ENCODE measurements at places on chromosomes 1 and 21.

DNA sequence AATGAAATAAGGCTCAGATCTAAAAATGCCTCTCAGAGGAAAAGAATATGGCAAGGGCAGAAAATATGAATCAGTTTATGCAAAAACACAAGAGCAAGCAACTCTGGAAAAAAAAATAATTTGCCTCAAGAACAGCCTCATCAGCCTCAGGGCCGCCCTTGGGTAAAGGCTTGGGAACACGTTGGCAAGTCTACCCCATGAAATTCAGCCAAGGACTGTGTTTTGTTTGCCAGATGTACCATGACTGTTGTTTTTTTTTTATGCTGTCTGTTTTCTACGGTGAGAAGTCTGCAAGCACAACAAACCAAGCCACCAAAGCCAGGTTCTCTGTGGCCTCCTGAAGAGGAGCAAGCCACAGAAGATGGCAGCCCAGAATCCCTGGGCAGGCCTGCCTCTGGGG is 18.0 kb downstream of the HHIPL2 start:
- ATAC-seq, result no peak

GRCh38 chr1:53583021-53583867 is 124.0 kb downstream of the DMRTB1 start:
- no peak for ATAC-seq

DNA sequence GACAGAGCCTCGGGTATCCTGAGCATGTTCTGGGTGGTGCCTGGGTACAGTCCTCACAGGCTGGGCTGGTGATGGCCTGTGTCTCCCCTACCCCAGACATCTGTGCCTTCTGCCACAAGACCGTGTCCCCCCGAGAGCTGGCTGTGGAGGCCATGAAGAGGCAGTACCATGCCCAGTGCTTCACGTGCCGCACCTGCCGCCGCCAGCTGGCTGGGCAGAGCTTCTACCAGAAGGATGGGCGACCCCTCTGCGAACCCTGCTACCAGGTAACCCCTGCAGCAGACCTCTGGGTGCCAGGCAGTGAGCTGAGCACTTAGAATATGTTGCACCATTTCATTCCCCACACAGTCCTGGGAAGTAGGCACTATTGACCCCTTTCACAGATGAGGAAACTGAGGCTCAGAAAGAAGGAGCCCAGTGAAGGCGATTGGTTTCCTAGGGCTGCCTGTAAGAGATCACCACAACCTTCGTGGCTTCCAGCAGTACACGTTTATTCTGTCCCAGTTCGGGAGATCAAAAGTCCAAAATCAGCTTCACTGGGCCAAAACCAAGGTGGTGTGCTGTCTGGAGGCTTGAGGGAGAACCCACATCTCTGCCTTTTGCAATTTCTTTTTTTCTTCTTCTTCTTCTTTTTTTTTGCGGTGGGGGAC is 11.8 kb downstream of the FBLIM1 start:
- ATAC-seq, result no peak

- ATAC-seq, result no peak
Observed at GRCh38 chr1:3593334-3593733, 18.0 kb downstream of the MEGF6 start.

DNA sequence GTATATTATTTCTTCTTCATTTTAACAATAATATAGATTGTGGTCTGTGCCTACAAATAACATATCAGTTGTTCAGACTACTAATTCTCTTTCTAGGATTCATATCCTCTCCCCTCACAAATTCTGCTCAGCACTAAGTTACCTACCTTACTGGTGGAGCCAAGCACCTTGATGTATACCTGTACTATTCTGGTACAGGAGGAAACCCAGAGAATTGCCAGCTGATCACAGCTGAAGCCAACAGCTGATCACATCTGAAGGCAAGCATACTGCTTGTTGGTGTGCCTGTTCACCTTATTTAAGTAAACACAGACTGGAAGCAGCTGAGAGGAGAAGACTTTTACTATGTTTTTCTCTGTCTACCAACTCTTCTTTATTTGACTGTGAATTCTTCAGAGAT is 101.8 kb downstream of the PBX1 start:
- ATAC-seq, result no peak

DNA sequence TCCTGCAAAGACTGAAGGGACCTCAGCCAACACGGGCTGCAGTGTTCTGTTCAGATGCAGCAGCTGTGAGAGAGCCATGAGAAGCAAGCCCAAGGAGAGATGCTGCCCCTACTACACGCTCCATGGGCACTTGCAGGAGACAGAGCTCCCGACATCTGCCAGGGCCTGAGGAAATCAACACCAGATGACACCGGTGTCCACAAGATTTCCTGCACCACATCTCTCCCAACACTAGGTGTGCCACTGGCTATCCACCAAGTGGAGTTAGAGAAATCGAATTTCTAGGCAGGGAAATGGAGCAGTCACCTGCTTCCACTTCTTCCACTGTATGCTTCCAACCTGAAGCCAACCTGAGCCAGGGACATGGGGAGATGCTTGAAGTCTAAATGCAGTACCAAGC is 445.3 kb downstream of the RWDD3 start:
- no peak for ATAC-seq

GRCh38 chr1:230262867-230263567 is 163.1 kb downstream of the PGBD5 start:
- no peak for ATAC-seq

- no peak for ATAC-seq
Observed at GRCh38 chr1:2384941-2385481, 6.3 kb downstream of the MORN1 start.

DNA sequence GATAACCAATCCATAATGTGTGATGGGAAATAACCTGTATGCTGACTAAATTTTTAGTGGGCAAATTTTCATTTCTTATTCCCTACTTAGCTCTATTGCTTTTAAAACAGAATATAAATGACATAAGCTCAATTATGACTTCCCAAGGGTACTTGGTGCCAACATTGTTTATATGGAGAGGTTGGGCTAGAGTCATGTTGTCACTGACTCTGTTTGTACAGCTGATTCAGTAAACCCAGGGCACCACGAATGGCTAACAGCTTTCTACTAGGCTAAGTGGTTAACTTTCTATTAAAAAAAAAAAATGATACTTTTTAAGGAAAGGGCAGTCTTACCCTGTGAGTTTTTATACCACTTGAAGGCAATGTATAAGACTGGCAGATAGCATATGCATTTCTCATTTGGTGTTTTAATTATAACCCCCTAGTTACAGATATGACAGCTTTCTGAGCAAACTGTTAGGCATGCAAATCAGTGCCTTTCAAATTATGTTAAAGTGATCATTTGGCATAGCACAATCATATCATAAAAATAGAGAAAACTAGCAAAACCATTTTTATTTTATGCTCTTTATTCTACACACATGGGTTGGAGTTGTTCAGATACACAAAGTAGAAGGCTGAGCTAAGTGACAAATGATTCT is 147.1 kb downstream of the DNM3 start:
- ATAC-seq, result no peak

- ATAC-seq, result no peak
Observed at GRCh38 chr1:95072117-95072516, 634 bp downstream of the ALG14 start.

DNA sequence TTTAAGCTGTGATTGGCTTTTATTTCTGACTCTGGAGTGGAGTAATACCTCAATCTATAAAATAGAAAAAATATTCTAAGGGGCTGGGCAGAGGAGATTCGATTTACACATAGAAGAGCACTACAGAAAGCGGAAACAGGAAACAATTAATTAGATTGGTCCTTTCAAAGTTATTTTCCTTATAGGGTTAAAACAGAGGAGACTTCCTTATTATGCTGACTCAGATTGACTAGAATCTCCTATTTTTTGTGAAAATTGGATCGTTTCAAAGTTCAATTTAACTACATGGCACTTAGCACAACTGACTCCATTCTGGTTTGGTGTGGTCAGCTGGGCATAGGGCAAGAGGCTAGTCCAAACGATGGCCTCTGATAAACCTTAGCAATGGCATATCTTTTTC is 48.3 kb upstream of the NCAM2 start:
- no peak for ATAC-seq

GRCh38 chr21:45257673-45258341 is 29.9 kb downstream of the POFUT2 start:
- ATAC-seq, result no peak

- no peak for ATAC-seq
Observed at GRCh38 chr1:179036844-179037465, 11.3 kb downstream of the FAM20B start.

DNA sequence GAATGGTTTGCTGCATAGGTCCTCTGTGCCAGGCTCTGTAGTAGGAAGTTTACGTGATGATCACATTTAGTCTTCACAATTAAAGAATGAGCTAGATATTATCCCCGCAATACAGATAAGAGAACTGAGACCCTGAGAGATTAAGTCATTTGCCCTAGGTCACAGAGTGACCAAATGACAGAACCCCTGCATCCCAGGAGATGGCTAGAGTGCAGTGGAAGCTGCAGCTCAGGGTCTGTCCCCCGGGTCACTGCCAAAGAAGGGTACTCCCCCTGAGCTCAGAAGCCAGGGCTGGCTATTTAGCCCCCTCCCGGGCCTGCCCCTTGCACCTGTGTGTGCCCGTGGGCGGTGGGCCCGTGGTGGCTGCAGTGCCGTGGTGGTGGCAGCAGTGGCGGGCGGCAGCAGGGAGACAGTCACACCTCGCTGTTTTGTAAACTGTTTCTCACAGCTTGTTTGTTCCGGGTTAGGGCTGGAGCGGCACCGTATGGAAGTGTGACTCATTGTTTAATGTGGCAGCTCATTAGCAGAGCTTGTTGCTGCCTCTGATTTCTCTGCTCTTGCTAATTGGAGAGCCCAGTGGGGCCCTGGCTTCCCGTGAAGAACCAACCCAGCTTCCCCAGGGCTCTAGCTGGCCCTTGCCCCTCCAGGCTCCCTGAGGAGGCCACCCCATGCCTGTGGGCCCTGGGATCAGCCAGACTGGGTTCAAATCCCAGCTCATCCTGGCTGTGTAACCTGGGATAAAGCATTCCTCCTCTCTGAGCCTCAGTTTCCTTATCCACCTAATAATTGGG is 19.3 kb upstream of the FOXO6 start:
- ATAC-seq, result no peak

Data from gastroesophageal sphincter (tissue), 4 donors.